Glutamatergic neuron (in vitro differentiated cells): ENCODE measurements at places on chromosomes 12 and 14.

- no peak for DNase-seq
Measured at GRCh38 chr12:20547816-20548575, 147.1 kb upstream of the SLCO1C1 start.

GRCh38 chr12:14153803-14154202, 172.4 kb upstream of the GRIN2B start:
- DNase-seq, result no peak

GRCh38 chr14:68407825-68408224, 385.0 kb downstream of the ZFP36L1 start:
- no peak for DNase-seq

DNA sequence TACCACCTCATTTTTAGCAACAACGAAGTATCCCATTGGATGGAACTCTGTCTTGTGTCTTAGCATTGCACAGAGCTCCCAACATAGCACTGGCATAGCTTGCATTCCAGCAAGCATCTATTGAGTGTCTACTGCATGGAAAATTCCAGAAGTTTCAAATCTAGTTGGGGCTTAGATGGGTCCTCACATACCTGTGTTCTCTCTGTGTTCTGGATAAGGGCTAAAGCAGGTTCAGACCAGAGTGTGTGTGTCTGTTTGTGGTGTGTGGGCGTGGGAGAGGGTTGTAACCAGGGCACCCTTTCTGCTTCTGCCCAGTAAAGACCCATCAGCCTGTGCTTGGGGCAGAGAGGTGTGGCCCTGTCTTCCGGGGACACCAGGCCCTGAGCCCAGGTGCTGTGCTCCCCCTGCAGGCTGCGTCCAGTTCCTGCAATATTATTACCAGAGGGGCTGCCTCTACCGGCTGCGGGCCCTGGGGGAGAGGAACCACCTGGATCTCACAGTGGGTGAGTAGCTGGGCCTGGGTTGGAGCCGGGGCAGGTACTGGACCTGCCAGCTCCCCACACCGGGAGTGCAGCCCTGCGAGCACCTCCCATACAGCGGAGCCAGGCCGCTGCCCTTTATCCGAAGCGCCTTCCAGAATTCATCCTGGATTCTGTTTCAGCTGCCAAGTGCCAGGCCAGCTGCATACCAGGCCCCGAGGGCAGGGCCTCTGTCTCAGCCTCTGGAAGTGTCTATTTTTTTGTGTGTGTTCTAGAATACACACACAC, 20.3 kb downstream of the RHOF start:
- DNase-seq, result peak; percentile 79

DNA sequence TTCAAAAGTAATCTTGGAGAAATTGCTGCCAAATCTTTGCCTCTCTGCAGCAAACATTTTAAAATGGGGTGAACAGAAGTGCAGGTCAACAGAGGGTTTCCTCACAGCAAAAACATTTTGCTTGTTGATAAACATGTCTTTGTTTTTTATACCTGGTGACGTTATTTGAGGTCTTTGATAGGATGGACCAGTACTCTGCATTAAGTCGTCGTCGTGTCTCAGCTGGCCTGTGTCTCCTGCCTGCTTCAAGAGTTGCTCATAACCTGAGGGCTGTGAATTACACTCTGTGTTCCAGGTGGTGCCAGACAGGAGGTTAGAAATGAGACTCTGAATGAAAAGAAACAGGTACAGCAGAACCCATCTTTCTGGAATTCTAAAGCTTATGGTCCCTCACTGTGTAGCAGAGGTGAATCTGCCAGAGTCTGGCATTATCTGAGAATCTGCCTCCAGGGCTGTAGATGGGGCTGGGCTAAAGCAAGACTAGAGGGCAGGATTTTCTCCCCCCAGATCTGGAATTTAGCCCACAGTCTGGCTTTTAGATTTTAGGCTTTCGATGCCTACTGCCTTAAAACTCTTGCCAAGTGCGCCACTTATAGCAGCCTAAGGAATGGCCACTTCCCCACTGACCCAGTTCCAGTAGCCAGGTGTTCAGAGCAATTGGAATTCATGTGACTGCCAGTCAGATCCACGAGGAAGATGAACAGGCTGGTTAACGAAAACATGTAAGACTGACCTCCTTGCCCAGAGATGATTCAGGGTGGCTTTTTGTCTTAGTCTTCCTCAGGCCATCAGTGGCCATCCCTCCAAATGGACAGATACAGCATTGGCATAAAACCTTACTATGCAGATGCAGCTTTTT, 161.2 kb downstream of the PRKCH start:
- DNase-seq, result no peak

- DNase-seq, result no peak
Measured at GRCh38 chr12:119457271-119457670, 122.7 kb downstream of the CCDC60 start.

- no peak for DNase-seq
Measured at GRCh38 chr12:109165599-109165998, 49.2 kb downstream of the ACACB start.

DNA sequence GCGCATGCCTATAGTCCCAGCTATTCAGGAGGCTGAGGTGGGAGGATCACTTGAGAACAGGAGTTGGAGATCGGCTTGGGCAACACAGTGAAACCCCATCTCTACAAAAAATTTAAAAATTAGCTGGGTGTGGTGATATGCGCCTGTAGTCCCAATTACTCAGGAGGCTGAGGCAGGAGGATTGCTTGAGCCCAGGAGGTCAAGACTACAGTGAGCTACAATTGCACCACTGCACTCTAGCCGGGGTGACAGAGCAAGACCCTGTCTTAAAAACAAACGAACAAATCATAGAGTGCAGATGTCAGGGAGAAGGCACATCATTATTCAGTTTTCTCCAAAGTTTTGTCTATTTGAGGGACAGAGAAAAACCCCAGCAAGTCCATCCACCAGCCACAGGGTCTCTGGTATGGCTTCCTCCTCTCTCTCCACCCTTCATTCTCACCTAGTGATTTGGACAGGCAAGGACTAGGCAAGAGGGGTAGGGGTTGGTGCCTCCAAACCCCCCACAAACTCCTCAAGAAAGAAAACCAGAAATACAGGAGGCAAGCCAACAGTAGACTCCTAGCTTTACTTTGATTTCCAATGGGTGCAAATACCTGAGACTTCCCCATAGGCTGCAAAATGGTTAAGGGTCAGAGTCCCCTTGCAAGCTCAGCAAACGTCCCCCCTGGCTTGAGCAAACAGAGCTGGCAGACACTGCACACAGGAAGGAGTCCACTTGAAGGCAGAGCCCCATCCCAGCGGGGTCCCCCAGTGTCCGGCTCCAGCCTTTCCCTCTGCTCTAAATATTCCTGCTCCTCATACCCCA, 26.5 kb upstream of the RPLP0 start:
- no peak for DNase-seq

- DNase-seq, result peak; percentile 36
Measured at GRCh38 chr12:26122681-26123481, 2.0 kb downstream of the BHLHE41 start.

- no peak for DNase-seq
Measured at GRCh38 chr14:33317675-33318074, 379.0 kb downstream of the NPAS3 start.

DNA sequence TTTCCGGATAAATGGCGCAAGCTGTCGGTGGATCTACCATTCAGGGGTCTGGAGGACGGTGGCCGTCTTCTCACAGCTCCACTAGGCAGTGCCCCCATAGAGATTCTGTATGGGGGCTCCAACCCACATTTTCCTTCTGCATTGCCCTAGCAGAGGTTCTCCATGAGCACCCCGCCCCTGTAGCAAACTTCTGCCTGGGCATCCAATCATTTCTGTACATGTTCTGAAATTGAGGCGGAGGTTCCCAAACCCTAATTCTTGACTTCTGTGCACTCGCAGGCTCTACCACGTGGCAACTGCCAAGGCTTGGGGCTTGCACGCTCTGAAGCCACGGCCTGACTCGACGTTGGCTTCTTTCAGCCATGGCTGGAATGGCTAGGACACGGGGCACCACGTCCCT, 5.1 kb upstream of the SERPINA10 start:
- DNase-seq, result no peak
